ENCODE measurements at places on chromosomes 11 and 22. TPM values are rescaled to one million over a fixed set of nuclear protein-coding genes. Genes with fewer than 3 reads are reported as not detected.
A peak's percentile ranks its signal among the peaks of the same experiment; 100 is the strongest.

The STARD10 gene
- 27.2 TPM for total RNA-seq

DNA sequence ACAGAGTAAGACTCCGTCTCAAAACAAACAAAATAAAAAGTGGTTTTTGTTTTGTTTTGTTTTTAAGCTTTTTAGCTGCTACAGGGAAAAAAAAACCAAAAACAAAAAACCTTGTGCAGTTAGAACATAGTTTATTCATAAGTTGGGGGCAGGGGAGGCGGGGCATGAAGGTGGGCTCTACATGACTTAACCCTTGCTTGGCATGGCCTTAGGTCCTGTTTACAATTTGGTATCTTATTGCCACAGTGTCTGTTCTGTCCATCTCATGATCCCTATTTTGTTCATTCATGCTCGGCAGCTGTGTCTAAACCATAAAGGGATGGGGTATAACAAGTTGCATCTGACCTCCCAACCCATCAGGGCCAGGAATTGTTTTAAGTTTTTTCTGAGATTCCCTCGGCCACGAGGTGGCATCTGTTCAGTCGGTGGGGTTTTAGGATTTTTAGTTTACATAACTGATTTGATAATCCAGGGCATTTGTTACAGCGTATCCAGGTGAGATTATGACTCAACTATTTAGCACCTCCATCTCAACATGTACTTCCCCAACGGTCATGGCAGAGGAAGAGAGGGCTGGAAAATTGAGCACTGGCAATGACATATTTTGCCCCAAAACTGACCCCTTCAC, 6.9 kb downstream of the AP5B1 start:
- no peak for DNase-seq

DNA sequence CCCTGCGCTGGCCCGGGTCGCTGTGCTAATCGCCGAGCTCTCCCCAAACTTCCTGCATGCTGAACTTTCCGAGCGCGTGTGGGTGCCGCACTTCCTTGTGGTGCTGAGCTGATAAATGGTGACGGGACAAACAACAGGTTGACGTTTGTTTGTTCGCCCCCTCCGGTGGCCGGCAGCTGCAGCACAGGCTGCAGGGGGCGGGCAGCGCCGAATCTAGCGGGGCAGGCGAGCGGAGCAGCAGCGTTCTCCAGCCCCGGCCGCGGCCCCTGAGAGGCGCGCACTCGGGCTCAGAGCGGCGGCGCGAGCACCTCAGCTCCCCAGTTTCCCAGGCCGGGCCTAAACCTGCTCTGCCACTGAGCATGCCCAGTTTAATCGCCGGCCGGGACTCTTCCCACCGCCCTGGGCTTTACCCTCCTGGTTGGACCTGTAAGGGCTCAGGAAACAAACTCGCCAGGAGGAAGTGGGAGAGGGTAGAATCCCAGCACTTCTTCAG, at the start of gene PDGFD:
TSS of gene PDGFD (minus strand) at position 120 of the 493 bp plus-strand sequence.
- DNase-seq = peak; percentile 71

- no peak for DNase-seq
Observed at GRCh38 chr22:46538814-46539160, 1.4 kb upstream of the CELSR1 start.

The SCUBE2 gene
- total RNA-seq = 8.8 TPM

GRCh38 chr11:87417951-87418350, 380.2 kb downstream of the TMEM135 start:
- DNase-seq = no peak

The BLID gene
- total RNA-seq = 9.3 TPM

DNA sequence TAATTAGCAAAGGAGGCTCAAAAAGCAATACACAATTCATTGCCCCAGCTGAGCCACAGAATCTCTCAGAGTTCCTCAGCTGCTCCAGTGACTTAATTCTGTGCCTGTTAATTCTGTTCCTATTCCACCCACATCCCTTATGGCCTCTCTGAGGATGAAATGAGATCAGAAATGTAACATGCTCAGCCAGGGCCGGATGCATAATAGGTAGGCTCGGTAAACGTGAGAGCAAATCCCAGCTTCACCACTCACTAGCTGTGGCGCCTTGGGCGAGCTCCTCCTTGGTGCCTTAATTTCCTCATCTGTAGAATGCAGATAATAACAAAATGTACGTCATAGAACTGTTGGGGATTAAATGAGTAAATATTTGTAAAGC, 42.8 kb upstream of the DKK3 start:
- no peak for DNase-seq

GRCh38 chr11:46050662-46051061, 70.6 kb downstream of the PHF21A start:
- DNase-seq = no peak

The ACTN3 gene
- 0.71 TPM for total RNA-seq

The B3GAT1 gene
- 23.3 TPM for total RNA-seq

DNA sequence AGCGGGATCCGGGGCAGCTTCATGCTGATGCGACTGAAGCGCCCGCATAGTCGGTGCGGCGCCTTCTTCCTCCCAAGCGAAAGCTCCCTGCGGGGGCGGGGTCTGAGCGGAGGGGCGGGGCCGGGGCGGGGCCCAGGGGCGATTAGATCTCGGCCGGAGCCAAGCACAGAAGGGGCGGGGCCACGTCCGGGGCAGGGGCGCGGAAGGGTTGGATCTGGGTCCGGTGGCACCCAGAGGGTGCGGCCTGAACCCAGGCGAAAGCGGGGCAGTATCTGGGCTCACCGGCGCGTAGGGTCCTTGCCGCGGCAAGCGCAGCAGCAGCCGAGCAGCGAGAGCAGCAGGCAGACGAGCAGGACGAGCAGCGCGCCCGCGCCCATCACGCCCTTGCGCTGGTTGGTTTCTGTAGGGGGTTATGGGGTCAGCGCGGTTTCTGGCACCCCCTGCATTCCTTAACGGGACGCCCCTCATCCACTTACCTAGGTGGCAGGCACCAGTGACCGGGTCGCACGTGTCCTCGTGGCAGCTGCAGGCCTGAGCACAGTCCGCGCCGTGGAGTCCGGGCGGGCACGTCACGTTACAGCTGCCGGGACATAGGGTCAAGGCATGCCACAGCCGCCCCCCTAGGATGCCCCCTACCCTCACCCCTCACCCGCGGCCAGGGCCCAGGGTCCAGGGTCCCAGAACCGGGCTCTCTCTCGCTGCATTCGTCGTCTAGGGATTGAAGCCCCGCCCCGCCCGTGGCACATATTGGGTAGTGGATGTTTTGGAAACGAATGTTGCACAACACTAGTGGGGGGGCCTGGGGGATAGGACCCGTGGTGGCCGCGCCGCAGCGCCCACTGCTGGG, 8.1 kb downstream of the SCARF2 start:
- peak; percentile 80 for DNase-seq

- DNase-seq = no peak
Observed at GRCh38 chr22:35317680-35318290, 18.1 kb downstream of the TOM1 start.

- no peak for DNase-seq
Observed at GRCh38 chr11:24738972-24739371, 242.1 kb downstream of the LUZP2 start.

The ZNF70 gene
- total RNA-seq = 11.2 TPM

DNA sequence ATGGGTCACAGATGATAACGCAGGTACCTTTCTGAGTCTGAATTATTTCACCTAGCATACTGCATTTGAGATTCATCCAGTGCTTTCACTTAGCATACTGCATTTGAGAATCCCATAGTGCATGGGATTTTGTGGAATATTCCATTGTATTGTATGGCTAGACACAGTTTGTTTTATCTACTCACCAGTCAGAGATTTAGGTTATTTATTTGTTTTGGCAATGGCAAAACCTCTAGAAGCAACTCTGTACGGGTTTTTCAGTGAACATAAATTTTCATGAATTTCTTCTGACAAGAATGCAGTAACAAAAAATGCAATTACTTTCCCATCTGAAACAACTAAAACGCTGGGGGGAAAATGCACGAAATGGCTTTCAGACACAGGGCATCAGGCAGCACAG, 24.3 kb downstream of the SCN4B start:
- DNase-seq = no peak

- no peak for DNase-seq
Observed at GRCh38 chr11:10688401-10688800, 5.2 kb downstream of the IRAG1 start.

DNA sequence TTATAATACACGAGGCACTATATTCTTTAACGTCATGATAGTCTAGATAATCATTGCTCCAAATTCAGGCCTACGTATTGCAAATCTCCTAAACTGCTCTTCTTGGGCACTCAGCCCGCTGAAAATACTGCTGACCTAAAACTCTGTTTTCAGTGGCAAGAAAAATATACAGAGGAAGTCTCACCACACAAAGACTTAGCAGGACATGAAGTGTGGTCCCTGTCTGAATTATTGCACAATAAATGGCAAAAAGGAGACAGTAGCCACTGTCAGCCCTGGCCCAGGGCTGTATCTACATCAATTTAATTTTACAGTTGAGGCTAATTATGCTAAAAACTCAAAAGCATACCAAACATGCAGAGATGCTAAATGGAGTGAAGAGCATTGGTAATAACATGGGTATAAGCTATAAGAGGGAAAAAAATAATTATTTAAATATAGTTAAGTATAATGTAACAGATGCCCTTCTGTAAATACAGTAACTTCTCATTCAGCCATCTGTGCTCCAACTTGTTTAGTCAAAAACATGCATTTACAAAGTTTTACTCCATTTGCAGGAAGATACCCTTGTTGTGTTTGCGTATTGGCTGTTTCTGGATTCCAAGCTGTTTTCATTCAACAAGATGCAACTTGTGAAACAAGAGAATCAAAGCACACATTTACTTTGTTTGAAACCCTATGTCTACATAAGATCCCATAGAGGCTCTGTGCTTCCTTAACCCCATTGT, 800.0 kb upstream of the LUZP2 start:
- no peak for DNase-seq

The SF3B2 gene
- 154 TPM for total RNA-seq

The OR10D3 gene
- not detected for total RNA-seq

The KCNQ1 gene
- 6.2 TPM for total RNA-seq

DNA sequence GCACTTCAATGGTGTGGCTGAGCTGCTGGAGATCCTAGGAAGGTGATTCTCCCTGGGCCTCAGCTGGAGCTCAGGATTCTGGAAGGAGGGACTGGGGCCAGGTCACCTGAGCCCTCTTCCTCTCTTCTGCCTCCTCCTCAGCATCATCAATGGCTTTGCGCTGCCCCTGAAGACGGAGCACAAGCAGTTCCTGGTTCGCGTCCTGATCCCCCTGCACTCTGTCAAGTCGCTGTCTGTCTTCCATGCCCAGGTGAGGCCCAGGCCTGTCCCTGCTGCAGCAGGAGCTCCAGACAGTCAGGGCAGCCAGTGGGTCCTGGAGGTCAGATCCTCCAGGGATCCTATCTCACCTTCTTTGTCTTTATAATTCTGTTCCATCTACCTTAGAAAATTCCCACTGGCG, 5.4 kb downstream of the GPHA2 start:
- DNase-seq = no peak

The SCARF2 gene
- total RNA-seq = 30.6 TPM

- no peak for DNase-seq
Observed at GRCh38 chr11:81744336-81745116, 989.1 kb downstream of the FAM181B start.

The BMAL1 gene
- total RNA-seq = 25.6 TPM

The CDC42BPG gene
- 0.58 TPM for total RNA-seq

The C11orf86 gene
- not detected for total RNA-seq

The SAA4 gene
- not detected for total RNA-seq

The GTSE1 gene
- total RNA-seq = 0.49 TPM

DNA sequence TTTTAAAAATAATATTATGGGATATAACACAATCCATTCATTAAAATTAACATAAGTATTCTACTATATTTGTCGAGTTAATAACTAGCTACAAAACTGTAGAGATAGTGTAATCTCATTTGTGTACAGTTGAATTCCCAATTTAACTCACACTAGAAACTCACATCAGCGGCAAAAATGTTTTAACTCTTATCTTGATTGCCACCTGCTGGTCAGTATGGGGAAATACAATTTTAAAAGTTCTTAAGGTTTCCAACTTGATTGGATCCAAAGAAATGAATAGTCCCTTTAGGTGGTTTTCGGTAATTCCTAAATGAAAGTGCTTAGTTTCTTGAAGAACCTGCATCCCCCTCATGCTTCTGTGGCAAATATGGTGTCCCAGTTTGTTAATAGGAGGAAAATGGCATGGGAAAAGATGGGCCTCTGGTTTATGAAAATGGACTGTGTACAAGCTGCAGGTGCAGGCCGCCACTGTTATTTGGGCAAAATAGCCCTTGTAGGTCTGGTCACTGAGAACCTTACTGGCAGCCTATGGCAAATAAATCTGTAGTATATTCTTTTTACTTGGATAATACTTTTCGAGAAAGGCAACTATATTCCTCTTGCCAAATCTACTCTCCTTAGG, 33.7 kb upstream of the SLC17A6 start:
- no peak for DNase-seq

The OR8D1 gene
- not detected for total RNA-seq

The OR4P4 gene
- total RNA-seq = not detected

All from sciatic nerve (tissue), 2 donors.